ENCODE measurements at places on chromosomes 5 and 9.

GRCh38 chr9:7659766-7660165 is 139.8 kb downstream of the DMAC1 start:
- DNase-seq, result no peak

DNA sequence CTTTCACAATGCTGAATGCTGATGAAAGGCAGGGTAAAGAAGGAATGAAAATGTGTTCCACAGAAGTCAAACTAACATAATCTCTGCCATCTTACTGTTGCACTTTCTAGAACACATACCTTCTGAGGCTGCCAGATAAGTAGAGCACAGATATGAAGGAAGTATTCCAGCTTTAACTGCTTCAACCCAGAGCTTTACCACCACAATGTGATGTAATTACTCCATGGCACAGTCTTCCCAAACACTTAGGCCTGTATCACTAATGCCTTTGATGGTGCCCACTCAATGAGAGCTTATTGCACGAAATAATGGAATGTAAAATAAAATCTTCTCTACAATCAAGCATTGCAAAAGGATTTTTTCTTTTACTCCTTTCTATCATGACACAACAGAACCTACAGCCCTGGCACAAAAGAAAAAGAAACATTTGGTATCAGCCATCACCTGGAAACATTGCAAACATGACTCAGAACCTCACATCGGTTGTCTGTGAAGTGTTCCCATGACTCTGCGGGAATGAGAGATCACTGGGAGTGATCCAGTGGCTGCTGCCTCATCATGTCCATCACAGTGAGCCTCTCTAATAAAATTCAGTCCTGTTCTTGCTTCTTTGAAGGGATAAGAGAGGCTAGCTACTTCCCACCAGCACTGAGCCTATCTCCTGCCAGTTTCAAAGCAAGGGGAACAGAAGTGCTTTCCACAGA is 385.8 kb downstream of the EFNA5 start:
- no peak for DNase-seq

DNA sequence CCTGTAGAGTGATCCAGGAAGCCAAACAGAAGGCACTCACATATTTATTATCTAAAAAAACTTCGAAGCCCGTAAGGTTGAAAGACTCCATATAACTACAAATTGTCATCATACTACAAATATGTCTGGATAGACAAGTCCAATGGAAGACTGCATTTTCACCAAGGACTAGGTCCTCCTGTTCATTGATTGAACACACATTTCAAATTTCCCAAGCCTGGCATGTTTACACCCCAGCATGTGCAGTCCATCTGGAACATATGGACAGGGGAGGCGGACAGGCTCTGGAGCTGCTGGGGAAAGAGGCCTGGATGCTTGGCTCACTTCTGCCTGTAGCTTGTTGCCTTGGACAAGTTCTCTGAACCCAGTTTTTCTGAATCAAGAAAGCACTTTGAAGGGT is 378.7 kb downstream of the ENC1 start:
- no peak for DNase-seq

DNA sequence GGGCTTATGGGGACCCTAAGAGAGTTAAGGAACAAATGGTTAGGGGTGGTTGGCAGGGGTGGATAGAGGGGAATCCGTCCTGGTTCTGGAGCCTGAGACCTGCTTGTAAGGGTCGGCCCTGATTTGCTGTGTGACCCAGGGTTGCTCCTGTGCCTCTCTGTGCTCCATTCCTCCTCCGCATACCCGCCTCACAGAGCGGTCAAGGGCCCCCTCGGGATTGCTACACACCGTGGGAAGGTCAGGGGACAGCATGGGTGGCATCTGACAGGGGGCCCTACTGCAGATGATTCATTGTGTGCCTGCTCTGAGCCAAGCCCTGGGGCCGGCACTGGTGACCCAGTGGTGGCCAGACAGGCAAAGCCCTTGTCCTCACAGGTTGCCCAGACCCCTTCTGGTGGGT is 162.3 kb downstream of the GAPVD1 start:
- DNase-seq, result no peak

DNA sequence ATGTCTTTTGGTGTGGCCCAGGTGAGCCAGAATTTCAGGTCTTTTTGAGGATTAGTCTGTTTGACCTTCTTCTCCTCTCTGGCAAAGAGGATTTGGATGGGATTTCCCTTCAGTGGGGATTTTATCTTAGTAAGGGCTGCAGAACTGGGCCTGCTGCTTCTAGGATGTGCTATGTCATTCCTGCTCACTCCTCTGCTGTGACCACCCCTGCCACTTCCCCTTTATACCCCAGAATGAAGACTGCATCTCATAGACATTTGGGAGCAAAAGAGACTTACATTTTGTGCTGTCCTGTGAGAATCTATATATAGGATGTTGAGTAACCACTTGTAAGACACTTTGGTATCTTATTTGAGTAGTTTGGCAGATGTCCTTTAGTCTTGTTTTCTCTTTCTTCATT is 76.2 kb downstream of the ARHGAP26 start:
- no peak for DNase-seq

DNA sequence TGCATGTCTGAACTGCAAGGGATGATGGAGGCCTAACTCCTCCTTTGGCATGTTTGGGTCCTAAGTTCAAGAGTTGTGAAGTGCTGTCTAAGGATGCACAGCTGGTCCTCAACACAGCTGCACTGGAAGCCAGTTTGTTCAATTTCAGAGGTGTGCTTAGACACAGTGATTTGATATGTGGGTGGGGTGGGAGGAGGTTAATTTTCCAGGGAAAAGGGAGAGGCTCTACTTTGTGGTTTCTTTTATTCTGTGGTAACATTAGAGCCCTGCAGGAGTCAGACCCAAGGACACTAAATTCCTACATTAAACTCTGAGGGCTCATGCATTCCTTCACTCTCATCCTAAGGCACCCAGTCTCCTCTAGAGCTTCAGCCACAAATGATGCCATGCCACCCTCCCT is 188.4 kb upstream of the MAST4 start:
- no peak for DNase-seq

DNA sequence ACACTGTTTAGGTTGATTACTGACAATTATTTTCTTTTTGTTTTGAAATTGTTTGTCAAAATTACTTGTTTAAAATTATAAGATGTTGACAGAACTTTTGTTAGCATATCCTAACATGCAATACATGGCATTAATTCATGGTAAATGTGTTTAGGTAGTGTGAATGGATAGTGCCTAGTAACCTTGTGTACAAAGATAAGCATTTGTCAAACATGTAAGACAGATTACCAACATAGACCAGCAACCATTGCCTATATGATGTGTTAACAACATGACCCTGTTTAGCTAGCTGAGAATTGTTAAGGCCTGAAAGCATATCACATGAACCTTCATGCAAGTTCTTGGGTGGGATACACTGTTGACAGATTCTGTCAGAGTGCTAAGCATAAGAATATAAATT is 13.4 kb downstream of the MAN2A1 start:
- DNase-seq, result no peak

DNA sequence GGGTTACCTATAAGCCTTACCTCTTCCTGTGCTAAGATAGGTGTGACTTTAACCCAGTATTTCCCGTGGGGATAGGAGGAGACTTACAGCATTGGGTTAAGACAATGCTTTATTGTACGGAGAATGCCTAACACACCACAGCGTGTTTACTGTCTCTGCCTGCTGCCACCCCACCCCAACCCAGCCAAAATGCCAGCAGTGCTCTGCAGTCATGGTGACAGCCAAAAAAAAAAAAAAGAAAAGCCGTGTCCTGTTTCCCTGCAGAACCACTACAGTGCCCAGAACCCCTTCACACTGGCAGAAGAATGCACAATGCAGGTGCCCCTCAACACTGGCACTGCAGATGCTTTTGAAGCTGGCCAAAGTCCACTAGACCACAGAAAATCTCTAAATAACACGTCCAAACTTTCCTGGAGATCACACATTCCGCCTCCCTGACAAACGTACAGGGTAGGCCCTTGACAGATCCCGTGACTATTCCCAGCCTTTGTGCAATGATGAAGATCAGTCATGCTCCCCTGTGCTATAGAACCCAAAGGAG is 102.2 kb downstream of the SERINC5 start:
- DNase-seq, result no peak

DNA sequence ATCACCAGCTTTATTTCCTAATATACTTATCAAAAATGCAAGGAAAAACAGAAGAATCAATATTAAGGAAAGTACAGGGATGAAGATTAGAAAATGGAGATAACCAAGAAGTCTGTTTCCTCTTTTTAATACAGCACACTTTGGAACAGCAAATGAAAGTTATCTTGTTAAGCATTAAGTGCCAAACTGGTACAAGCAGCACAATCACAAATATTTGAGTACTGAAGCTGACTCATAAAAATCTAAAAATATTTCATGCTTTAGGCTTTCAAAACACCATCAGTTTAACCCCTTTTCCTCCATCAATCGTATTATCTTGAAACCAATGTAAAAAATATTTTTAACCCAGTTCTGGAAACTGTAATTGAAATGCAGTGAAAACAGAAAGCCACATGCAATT is 2.7 kb downstream of the FBXW11 start:
- DNase-seq, result no peak

GRCh38 chr5:173488144-173488543 is 128.3 kb downstream of the BOD1 start:
- DNase-seq, result no peak

DNA sequence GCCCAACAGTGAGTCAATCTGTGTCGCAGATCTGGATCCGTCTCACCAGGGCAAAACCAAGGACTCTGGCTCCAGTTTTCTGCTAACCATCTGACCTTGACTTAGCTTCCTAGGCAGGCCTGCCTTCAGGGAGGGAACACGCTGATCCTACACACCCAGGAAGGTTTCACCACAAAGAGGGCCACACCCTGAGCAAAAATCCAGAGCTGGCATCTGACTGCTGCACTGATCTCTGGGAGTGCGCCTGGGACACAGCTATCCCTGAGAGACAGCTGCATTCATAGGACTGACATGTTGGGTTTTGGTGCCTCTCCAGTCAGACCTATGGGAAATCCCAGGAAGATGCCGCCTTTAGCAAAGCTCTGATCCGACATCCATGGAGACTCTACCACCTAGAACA is 47.5 kb downstream of the CDK5RAP2 start:
- DNase-seq, result no peak

- DNase-seq, result no peak
Measured at GRCh38 chr9:91246846-91247245, 114.9 kb downstream of the AUH start.

- DNase-seq, result no peak
Measured at GRCh38 chr5:142871363-142872193, 101.4 kb downstream of the ARHGAP26 start.

DNA sequence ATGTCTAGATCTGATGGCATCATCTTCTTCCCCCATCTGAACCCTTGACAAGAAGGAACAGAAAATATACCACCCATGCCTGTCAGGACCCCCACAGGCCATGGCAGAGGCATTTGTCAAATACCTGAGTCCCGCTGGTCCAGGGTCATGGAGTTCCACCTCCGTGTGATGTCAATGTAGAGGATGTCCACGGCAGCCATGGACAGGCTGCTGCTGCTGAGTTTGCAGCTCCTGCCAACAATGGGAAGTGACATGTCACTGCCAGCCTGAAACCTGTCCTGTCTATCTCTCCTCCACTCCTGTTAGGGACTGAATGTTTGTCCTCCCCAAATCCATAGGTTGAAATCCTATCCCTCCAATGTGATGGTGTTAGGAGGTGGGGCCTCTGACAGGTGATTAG is 208.8 kb downstream of the DAB2IP start:
- DNase-seq, result no peak

- no peak for DNase-seq
Measured at GRCh38 chr5:93403141-93403928, 177.7 kb downstream of the NR2F1-AS1 start.

- DNase-seq, result no peak
Measured at GRCh38 chr9:98162613-98163012, 29.8 kb downstream of the CORO2A start.

GRCh38 chr5:102834438-102834964 is 79.4 kb downstream of the PAM start:
- DNase-seq, result no peak

- no peak for DNase-seq
Measured at GRCh38 chr5:53942724-53943123, 367.6 kb downstream of the ARL15 start.

GRCh38 chr5:82635561-82636288 is 357.6 kb upstream of the RPS23 start:
- DNase-seq, result peak; percentile 8

- no peak for DNase-seq
Measured at GRCh38 chr5:156020647-156021046, 306.3 kb upstream of the SGCD start.

GRCh38 chr5:153991168-153991567 is 47.5 kb downstream of the FAM114A2 start:
- DNase-seq, result no peak

DNA sequence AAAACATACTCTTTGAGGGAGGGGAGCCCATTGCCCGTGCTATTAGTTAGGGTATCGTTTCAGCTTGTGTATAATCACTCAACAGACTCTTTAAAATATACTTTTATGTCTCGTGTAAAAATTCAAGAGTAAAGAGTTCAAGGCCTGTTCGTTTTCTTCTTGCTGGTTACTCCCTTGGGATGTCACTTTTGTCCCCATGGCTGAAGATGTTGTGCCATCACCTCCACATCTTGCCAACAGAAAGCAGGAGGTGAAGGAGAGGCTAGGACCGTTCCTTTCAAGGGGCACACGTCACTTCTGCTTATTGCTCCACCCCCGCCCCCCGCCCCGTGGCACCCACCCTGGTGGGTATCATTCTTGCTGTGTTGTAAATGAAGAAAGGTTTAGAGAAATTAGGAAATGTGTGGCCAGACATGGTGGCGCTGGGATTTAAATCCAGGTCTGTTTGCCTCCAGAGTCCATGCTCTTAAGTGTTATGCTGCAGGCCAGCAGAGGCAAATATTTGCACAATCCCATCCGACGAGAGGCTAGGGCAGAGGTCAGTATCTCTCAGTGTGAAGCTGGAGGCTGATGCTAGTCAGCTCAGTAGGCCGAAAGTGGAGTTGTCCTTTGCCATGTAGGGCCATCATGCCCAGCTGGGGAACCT is 3.0 kb downstream of the MLANA start:
- DNase-seq, result no peak

DNA sequence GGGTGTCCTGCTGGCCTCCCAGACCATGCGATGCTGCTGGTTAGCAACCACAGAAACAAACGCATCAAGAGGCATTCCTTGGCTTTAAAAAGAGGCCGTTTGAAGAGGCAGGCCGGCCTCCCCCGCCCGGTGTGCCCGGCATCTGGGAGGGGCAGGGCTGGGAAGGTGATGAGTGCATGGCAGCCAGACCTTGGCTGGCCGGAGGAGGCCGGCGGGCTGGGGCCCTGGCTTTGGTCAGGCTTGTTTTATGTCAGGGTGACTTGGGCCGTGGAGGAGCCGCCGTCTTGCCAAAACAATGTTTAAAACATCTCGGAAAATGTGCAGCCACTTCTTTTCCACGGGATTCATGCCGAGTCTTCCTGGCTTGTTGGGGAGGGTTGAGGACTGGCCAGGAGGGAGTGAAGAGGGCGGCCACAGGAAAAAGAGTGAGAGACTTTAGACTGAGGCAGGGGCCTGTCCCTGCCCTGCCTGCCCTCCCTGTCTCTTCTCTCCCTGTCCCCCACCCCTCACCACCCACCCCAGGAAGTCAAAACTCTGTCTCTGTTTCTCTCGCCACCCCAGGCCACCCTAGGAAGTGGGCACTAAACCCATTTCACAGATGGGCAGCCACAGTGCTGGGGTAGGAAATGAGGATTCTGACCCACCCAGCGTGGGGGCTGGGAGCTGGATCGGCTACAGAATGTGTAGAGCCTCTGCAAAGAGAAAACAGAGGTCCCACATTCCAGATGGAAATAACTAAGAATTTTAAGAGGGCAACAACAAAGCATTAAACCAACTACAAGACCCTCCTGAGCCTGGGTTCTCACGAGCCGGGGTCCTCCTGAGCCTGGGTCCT is 143.0 kb downstream of the RXRA start:
- no peak for DNase-seq

- DNase-seq, result no peak
Measured at GRCh38 chr5:152086668-152087067, 162.0 kb upstream of the GLRA1 start.

GRCh38 chr5:128483738-128484137 is 54.3 kb downstream of the FBN2 start:
- DNase-seq, result no peak
